ENCODE measurements at places on chromosomes 12 and 14.
A peak's percentile ranks its signal among the peaks of the same experiment; 100 is the strongest.

GRCh38 chr14:56809270-56810146 is 771 bp downstream of the OTX2 start:
- DNase-seq: no peak

GRCh38 chr12:64057706-64058105 is 164.4 kb downstream of the KICS2 start:
- no peak for DNase-seq

DNA sequence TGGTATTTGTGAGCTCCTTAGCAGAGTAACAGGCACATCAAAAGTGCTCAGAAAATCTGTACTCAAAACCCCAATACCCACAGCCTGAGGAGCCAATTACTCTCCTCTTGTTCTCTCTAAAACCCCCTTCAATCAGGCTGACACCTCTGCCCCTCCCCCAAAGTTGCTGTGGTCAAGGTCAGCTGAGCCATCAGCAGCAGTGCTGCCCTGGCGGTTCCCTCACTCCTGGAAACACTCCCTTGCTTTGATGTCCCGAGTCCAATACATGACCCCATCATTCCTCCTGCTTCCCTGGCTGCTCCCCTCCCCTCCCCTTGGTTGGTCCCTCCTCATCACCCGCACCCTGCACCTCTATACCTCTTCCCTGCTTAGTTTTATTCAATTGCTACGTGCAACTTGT is 57.2 kb upstream of the C14orf132 start:
- no peak for DNase-seq

- DNase-seq: no peak
These were observed 117.9 kb upstream of the MAP1LC3B2 start for GRCh38 chr12:116441292-116441691.

- DNase-seq: peak; percentile 92
These were observed at the start of the genes FOXM1 and RHNO1 for GRCh38 chr12:2877047-2877952. Gene FOXM1 (minus strand): TSS chr12:2877174. CDS start chr12:2874478, 2,696 bp downstream. Gene RHNO1 (plus strand): TSS chr12:2877223. CDS start chr12:2885367, 8,144 bp downstream.

GRCh38 chr12:89861086-89861485 is 152.4 kb upstream of the ATP2B1 start:
- DNase-seq: no peak

DNA sequence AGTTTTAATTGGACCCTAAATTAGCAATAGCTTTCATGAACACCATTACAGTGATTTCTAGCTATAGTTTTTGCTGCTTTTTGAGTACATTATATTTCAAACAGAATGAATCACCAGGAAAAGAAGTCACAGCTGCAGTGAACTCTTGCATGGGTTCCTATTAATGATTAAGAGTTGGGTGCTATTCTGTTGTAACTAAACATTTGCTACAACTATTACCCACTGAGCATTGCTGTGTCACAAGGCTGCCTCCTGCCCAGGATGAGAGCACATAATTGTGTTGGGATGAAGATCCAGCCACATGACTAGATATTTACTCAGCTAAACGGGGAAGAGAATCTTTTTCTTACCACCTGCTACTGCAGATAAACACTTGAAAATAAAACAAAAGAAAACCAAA is 152.7 kb downstream of the GXYLT1 start:
- no peak for DNase-seq

- no peak for DNase-seq
These were observed 203.5 kb upstream of the G2E3 start for GRCh38 chr14:30355431-30355913.
